ENCODE measurements at places on chromosomes 1 and 21. TPM values are rescaled to one million over a fixed set of nuclear protein-coding genes. Genes with fewer than 3 reads are reported as not detected.

GRCh38 chr1:18882486-18882885 lies 19.9 kb downstream of the ALDH4A1 start:
- DNase-seq: no peak

DNA sequence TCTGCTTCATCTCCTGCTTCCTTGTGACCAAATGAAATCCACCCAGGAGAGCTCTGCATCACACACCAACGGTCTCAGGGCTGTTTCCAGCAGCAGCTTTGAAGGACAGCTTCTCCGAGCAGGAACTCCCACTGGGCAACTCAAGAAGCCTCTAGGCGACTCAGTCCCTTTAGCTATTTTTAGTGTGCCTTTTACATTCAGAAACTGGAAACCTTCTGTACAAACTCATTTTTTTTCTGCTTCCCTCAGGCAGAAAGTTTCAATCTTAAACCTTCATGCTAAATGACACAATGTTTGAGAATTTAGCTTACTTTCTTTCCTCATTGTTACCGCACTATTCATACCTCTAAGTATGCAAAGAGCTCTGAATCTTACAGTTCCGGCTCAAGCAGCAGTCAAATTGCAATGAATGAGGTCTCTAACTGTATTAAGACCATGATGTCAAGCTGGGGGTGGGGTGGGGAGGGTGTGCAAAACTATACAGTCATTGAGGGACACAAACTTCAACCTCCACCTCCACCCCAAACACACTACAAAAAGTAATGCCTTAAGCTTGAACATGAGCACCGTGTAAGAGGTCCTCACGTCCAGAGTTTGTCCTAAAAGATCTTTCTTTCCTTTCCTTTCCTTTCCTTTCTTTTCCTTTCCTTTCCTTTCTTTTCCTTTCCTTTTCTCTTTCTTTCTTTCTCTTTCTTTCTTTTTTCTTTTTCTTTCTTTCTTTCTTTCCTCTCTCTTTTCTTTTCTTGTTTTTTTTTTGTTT lies 16.4 kb upstream of the TARBP1 start:
- no peak for DNase-seq

DNA sequence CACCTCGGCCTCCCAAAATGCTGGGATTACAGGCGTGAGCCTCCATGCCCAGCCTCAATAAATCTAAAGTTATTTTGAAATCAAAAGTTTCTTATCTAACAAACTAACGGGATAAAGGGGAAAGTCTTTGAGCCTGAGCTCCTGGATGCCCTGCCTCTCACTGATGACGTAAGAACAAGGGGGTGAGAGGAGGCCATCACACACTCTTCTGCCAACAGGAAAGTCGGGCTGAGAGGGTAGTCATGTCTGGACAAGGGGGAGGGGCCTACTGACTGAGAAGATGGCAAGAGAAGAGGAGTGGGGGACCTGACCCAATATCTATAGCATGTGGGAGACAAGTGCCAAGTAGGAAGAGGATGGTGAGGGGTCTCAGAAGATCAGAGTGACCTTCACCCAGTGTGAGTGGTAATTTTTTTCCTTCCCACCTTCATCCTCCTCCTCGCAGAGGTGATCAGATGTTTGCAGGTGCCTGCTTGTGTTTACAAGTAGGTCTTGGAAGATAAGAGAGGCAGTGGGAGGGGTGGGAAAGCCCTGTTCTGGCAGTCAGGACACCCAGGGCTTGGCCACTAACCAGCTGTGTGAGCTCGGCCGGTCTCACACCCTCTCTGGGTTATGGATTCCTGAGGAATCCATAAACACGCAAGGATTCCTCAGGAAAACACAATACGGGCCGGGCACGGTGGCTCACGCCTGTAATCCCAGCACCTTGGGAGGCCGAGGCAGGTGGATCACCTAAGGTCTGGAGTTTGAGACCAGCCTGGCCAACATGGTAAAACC lies 9.6 kb downstream of the UQCRHL start:
- DNase-seq: no peak

GRCh38 chr1:226814751-226815537 lies 55.5 kb upstream of the PSEN2 start:
- no peak for DNase-seq

CD1B gene
- total RNA-seq: not detected

DNA sequence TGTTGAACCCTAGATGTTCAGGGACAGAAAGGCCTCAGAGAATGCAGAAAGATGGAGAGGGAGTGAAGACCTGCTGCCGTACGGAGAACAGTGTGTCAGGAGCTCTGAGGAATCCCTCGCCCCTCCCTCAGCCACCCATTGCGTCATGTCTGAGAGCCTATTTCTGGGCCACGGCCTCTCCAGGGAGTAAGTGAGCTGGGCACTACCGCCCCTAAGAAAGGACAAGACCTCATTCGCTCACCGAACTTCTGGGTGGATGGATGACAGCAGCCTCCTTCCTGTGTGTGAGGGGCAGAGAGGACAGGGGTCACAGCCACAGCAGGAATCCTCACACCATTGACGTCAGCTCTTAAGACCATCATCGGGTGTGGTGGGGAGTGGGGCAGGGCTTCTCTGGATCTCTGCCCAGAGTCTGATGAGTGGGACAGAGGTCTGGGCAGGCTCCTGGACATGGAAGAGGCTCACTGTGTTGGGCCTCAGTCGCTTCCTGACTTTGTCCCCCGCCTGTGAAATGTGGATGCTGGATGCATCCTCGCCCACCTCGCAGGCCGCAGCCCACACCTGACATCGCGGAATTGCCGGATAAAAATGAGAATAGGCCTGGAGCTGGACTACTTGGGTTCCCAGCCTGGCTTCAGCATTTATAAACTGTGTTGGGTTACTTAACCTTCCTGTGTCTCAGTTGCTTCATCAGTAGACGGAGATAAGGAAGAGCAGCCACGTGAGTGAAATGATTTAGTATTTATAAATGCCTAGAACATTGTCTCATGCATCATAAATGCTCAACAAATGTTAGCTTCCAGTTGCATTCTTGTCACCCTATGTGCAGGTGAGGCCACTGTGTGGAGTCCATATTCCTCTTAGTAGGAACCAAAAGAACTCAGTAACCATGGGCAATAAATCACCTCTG lies 238.6 kb downstream of the TRABD2B start:
- no peak for DNase-seq

BTBD19 gene
- 43.7 TPM for total RNA-seq

FASLG gene
- total RNA-seq: not detected

GRCh38 chr21:45874716-45875415 lies 106.7 kb upstream of the COL6A1 start:
- DNase-seq: no peak

PADI2 gene
- total RNA-seq: 0.52 TPM

- DNase-seq: no peak
Measured at GRCh38 chr1:158516966-158517365, 37.2 kb downstream of the OR6Y1 start.
